ENCODE measurements at places on chromosomes 3 and 15.

DNA sequence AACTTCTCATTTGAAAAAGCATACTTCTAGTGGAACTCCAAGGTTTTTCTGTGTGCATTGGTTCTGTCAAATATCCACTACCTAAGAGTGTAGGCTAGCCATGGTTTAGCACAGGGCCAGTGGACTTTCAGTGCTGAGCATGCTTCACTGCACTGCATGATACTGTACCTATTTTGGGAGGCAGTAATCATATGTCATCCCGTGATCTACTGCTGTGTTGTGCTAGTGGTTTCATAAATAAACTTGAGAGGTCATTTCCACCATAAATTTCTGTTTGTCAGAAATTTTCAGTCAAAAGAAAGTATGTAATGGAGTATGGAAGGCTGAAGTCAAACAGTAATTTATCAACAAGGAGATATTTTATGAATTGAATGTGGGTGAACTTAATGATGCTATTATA is 203.6 kb downstream of the ROBO1 start:
- DNase-seq, result no peak

DNA sequence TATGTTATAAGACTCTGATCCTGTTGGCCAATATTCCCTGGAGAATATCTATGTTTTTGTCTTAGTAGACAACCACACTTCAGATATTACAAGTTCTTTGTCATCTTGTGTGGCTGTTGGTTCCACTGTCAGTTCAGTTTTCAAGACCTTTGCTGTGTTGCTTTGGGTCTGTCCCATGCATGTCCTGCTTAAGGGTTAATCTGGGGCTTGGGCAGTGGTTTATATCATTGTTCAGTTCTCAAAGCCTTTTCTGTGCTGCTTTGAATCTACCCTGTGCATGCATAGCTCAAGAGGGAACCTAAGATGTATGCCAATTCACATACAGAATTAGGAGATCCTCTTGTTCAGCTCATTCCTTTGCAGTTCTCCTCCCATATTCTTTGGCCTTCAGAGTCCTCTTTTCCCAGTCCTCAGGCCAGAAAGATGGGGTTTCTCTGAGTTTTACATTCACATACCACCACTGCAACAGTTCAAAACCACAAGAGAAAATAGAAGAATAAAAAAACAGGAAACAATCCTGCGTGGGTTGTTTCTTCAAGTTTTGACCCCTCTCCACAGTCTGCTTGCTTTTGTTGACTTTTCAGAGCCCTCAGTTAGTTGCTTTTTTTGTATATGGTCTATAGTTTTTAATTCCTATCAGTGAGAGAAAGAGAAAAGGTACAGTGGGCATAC is 21.6 kb downstream of the BUB1B start:
- DNase-seq, result no peak

DNA sequence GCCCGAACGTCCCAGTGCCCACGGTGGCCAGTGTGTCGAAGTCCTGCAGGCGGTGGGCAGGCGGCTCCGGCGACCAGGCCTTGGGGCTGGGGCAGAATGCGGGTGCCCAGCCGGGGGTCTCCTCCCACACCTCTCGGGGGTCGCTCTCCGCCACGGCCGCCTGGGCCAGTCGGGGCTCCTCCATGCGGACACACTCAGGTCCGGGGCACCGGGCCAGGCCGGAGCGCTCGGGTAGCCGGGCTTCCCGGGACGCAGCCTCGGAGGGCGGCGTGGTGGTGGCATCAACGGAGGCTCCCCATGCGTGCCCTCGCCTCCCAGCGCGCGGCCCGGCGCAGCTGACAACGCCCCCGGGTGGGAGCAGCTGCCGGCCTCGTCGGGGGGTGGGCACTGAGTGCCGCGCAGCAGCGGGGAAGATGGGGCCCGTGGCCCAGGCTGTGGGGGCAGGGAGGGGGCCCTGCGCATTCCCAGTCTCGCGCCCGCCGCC is 30.1 kb upstream of the CERS3 start:
- no peak for DNase-seq

DNA sequence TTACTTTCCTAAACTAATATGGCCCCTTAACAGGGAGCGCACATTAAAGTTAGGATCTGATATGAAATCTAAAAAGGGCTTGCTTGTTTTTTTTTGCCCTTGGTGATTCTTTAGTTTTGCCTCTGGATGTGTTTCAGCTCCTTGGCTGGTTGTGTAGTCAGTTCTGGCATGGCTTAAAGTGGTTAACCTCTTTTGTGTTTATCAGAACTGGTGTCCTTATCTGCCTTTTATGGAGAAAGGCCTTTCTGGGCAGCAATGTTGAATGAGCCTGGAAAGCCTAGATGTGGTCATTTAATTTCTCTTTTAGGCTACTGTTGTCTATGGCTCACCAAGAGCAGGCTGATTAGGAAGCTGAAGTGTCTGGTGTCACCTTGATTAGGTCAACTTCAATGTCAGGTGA is 254.5 kb upstream of the ROPN1 start:
- DNase-seq, result no peak

DNA sequence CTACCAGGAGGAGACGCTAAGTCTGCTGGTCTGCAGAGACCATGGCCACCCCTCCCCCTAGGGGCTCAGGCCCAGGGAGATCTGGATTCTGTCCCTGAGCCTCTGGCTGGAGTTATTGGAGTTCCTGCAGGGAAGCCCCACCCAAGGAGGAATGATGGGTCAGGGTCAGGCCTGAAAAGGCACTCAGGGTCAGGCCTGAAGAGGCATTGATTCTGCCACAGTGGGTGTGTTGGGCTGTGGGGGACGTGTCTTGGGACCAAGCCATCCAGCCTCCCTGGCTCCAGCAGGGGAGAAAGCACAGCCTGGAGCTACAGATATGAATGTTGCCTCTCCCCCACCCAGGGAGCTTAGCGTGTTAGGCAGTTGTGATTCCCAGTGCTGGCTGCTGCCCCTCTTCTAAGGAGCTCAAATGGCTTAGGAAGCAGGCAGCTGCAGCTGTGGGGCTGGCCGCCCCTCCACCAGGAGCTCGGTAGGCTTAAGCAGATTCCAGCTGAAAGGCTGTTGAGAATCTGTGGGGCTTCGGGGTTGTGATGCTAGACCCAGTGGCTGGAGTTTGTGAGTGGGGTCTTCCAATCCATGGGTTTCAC is 176.7 kb downstream of the CHL1 start:
- no peak for DNase-seq

- DNase-seq, result no peak
Measured at GRCh38 chr3:54134713-54135112, 12.4 kb downstream of the CACNA2D3 start.

DNA sequence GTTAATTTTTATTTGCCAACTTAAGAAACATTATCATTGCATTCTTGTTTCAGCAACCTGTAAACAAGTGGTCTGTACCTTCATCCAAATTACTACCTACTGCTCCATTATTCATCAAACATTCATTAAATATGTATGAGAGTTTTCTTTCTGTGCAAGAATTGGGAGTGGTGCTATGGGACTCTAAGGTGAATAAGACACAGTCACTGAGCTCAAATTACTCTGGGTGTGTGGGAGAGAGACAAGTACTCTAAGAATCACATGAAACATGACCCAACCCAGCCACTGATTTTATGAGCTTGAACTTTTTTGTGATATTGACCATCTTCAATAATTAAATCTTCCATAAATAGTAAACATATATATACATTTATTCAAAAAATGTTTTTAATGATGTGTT is 227.2 kb upstream of the TP63 start:
- no peak for DNase-seq

DNA sequence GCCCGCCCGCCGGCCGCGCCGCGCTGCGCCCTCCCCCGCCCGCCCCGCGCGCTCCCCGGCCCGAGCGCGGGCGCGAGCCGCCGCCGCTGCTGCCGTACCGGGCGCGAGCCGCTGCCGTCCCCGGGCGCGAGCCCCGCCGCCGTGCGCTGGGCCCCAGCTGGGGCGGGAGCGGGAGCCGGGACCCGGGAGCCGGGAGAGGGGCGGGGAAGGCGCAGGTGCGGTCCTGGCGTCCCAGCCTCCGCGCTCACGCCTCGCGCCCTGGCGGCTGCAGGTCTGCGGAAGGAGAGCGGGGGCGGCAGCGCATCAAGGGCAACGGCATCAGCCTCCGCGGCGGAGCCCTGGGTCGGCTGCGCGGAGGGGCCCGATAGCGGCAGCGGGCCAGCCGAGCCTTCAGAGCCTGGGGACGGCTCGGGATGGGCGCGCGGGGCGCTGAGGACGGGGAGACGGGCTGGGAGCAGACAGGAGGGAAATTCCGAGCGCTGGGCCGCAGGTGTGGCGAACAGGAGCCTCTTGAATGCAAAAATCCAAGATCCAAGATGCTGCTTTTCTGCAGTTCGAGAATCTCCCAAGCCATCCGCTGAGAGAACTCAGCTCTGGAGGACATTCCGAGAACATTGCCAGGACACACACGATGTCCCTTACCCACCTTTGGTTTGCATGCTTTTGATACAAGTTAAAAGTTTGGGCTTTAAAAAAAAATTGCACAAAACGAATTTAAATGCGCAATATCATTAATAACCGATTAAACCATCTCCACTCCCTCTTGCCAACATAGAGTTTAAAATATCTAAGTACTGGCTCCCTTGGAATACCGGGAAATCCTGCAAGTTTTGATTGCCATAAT is 251.1 kb downstream of the TJP1 start:
- DNase-seq, result no peak

- no peak for DNase-seq
Measured at GRCh38 chr15:96092186-96092585, 238.3 kb upstream of the NR2F2 start.

GRCh38 chr15:73226093-73226814 is 142.5 kb downstream of the HCN4 start:
- no peak for DNase-seq

DNA sequence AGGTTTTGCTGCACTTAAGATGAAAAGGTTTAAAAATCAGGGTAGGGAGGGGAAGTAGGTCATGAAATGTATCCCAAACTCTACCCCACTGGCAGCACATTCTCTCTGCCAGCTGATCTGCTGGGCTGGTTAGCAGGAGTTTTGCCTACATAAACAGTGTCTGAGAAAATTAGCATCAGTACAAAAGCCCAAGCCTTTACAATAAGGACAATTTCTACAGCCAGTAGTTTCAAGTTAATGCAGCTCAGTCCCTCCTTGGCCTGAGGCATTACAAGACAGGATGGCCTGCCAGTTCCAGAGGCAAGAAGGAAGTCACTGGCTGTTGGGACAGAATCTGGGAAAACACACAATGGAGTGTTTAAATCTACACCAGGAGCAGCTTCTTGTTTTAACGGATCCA is 32.8 kb downstream of the NCEH1 start:
- DNase-seq, result no peak

- peak; percentile 40 for DNase-seq
Measured at GRCh38 chr3:33426068-33426467, 14.1 kb downstream of the UBP1 start.

- DNase-seq, result peak; percentile 0
Measured at GRCh38 chr3:63900459-63900858, 11.7 kb downstream of the SCAANT1 start.

DNA sequence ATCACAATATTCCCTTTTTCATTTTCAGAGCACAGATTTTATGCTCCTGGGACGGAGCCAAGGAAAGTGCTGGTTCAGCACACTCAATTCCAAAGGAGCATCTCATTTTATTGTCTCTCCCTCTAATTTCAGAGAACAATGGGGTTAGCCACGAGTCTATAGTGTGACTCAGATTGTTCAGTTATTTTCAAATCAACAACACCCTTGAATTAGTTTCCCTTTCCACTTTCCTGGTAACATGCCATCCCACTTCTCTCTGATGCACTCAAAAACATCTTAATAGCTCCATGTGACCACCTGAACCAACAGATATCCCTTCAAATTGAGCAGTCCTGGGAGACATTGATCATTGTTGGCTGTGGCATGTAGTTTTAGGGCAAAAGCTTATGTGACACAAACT is 389.7 kb upstream of the MDFIC2 start:
- no peak for DNase-seq

DNA sequence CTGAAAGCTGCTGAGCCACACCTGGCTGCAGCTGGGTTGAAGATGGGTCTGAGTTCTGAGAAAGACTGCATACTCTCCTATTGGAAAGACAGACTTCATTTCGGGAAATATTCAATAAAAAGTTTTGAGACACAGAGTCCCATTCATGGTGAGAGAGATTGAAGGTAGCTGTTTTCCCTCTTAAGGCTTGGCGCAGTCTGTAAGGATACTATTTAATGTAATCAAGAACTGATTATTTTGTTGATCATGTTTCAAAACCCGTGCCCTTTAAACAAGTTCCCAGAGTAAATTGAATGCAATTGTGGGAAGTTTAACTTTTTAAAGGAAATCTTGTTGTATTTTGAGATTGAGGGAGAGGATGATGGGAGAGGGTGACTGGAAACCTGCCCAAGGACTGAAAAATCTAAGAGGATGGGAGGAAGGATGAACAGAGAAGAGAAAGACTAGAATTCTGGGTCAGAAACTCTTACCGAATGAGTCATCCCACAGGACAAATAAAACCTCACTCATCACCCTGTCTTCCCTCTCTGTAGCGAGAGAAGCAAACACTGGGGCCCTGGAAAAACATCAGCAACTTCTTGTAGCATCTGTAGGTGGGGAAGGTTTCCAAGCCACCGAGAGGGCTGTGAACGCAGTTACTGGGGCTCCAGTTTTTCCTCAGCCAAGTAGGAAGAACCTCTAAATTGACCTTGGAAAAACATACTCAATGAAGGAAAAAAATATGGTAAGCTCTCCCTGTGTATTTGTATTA is 193.2 kb upstream of the TPRG1 start:
- DNase-seq, result peak; percentile 55

- DNase-seq, result no peak
Measured at GRCh38 chr3:46252980-46253379, 10.7 kb downstream of the CCR3 start.

DNA sequence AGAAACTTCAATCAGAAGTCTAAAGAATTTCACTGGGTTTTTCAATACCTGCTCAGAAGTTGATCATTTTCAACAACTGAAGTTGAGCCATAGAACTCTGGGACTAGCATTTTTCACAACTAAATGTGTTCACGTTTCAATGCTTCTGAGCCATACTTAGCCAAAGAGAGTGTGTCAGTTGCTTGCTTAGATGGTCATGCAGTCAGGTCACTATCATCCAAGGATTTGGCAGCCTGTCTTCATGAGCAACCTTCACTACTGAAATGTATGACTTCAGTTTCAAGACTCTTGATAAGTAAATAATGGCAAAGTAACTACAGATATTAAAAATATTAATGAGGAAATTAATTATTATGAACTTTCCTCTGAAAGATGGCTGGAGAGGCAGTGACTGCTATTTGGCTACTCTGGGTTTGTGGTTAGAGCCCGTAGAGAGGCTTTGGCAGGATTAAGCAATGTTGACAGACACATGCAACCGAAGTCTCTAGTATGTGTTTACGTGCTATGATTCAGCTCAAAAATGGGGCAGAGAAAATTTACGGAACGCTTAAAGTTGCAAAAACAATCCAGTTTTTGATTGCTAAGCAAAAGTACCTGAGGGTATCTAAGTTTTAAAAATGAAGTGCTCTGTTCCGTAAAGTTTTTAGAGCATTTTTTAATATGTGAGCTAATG is 133.8 kb downstream of the GMNC start:
- DNase-seq, result no peak

All from NCI-H1092 (cell line).